ENCODE measurements at places on chromosomes 3 and 15. TPM values are rescaled to one million over a fixed set of nuclear protein-coding genes. Genes with fewer than 3 reads are reported as not detected.

GATA2 gene
- 4.4 TPM for total RNA-seq

B2M gene
- total RNA-seq, result 454 TPM

CCR9 gene
- not detected for total RNA-seq

ROBO1 gene
- 20.8 TPM for total RNA-seq

HRG gene
- total RNA-seq, result not detected

SLC9A9 gene
- 0.27 TPM for total RNA-seq

CHRD gene
- 0.21 TPM for total RNA-seq

RASGRF1 gene
- total RNA-seq, result 0.19 TPM

SLC51B gene
- total RNA-seq, result 16.8 TPM

DNASE1L3 gene
- not detected for total RNA-seq

TNFSF10 gene
- 0.14 TPM for total RNA-seq

ATP13A4 gene
- total RNA-seq, result not detected

GNB4 gene
- total RNA-seq, result 19.4 TPM

EEF1AKMT4 gene
- 10.6 TPM for total RNA-seq

ASB7 gene
- 14.2 TPM for total RNA-seq

C3orf80 gene
- total RNA-seq, result 0.96 TPM

ATP8B4 gene
- total RNA-seq, result 1.1 TPM

ABHD2 gene
- 214 TPM for total RNA-seq

GOLGA6A gene
- total RNA-seq, result 0.32 TPM

NEIL1 gene
- 2.4 TPM for total RNA-seq

All from A549 treated with dexamethasone at 1 μM for 4 hours (cell line).